Activated naive CD4-positive, alpha-beta T cell treated with anti-CD3 and anti-CD28 coated beads, Interleukin-2, amount 50 U/mL, for 16 hours (primary cell): ENCODE measurements at places on chromosomes 16 and 17.
A peak's percentile ranks its signal among the peaks of the same experiment; 100 is the strongest.

DNA sequence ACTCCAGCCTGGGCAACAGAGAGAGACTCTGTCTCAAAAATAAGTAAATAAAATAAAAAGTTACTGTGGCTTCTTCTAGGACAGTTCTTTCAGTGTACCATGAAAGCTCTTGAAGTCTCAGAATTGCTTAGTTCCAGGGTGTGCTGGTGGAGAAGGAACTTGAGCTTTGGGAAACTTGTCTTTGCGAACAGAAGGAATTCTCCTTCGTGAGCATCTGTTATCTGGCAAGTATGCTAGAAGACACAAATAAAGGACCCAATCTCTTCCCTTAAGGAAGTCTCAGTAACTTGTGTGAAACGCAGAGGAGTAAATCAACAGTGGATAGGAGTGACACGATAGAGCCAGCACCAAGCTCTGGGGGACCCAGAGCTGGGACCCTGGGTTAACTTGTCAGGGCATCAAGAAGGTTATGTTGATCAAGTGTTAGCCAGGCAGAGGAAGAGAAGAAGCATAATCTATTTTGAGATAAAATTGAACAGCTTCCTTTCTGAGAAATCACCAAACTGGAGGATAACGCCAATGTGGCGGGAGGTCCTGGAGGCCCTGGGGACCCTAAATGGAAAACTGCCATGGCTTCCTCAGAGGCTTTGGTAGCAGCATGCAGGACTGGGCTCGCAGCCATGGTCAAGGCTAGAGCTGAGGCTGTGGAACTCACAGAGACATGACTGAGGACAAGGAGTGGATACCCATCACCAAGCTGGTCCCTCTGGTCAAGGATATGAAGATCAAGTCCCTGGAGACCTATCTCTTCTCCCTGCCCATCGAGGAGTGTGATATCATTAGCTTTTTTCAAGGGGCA is 72.1 kb upstream of the HAS3 start:
- no peak for DNase-seq

GRCh38 chr17:32103476-32104113 is 38.7 kb upstream of the RHOT1 start:
- DNase-seq: no peak

DNA sequence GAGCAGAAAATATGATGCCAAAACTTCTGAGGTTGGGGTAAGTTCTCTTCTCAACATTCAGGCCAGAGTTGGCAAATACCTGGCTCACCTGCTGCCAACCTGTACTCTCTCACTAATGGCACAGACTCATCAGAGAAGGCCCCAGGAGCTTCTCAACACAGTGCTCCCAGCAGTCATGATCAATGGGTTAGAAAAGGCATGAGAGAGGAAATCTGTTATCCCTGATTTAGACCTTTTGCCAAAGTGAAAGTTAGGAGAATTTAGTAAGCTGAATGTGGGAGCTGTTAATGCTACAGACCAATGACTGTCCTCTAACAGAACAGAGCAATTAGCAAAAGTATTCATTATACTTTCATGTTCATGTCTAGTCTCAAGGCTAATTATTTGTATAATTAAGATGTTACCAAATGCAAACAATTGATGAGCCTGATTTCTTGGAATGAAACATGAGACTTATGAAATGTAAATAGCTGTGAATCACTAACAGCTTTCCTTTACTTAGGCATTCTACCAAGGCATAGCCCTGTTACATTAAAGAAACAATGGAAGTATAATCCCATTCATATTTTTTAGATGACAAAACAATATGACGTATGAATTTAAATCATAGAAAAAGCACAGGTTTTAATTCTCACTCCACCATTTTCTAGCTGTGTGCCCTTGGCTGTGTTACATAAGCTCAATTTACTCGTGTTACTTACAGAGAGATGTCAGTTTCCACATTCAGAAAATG is 68.7 kb upstream of the MARCHF10 start:
- DNase-seq: no peak

GRCh38 chr17:73580073-73580710 is 64.1 kb downstream of the SDK2 start:
- no peak for DNase-seq

- DNase-seq: no peak
Observed at GRCh38 chr17:34305606-34306005, 13.6 kb upstream of the CCL8 start.

- peak; percentile 30 for DNase-seq
Observed at GRCh38 chr16:11621920-11622651, 35.4 kb upstream of the LITAF start.

DNA sequence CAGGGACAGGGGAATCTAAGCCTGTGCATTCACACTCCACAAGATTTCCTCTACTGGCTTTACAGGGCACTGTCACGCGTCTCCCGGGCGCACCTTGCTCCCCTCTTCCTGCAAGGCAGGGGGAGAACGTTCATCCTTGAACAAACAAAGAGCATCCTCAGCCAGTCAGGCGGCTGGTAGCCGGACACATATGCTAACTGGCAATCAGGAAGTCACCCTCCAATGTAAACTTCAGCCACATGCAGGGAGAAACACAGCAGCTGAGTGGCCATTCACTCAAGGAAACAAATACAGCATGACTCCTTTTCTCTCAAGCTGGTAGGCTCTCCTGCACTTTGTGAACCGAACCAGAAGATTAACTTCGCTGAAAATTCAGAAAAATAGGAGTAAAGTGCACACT is 10.8 kb upstream of the HSBP1 start:
- no peak for DNase-seq
